Lung microvascular endothelial cell (primary cell): ENCODE measurements at places on chromosomes 1 and 21. TPM values are rescaled to one million over a fixed set of nuclear protein-coding genes. Genes with fewer than 3 reads are reported as not detected.
A peak's percentile ranks its signal among the peaks of the same experiment; 100 is the strongest.

The C1orf141 gene
- total RNA-seq, result not detected in 2 replicates

The BRDT gene
- not detected in 2 replicates for total RNA-seq

The CYP2J2 gene
- total RNA-seq, result under 0.01 and 0.20 TPM in 2 replicates

The TXLNA gene
- total RNA-seq, result 46.6 and 64.9 TPM in 2 replicates

The SERPINC1 gene
- not detected in 2 replicates for total RNA-seq

The OLIG2 gene
- total RNA-seq, result not detected in 2 replicates

The KRTAP7-1 gene
- not detected in 2 replicates for total RNA-seq

The TIAM1 gene
- under 0.01 and 0.22 TPM in 2 replicates for total RNA-seq

The GPX7 gene
- total RNA-seq, result 5.6 and 18.1 TPM in 2 replicates

The NCMAP gene
- total RNA-seq, result not detected in 2 replicates

The MUTYH gene
- 5.9 and 7.3 TPM in 2 replicates for total RNA-seq

The HES4 gene
- 23.3 and 24.8 TPM in 2 replicates for total RNA-seq

The FAM151A gene
- total RNA-seq, result not detected in 2 replicates

The EFCAB14 gene
- total RNA-seq, result 44.7 and 65.7 TPM in 2 replicates

DNA sequence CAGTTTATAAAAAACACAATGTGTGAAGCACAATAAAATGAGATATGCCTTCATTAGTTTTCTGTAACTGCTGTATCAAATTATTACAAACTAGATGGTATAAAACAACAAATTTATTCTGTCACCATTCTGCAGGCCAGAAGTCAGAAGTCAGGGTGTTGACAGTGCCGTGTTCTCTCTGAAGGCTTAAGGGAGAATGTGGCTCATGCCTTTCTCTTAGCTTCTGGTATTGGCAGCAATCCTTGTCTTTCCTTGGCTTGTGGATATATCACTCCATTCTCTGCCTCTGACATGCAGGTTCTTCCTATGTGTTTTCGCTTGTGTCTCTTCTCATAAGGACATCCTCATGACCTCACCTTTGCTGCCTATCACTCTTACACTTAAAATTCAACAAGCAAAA lies 10.1 kb downstream of the NEK7 start:
- DNase-seq, result no peak

GRCh38 chr1:3846541-3846940 lies 10.5 kb downstream of the CEP104 start:
- DNase-seq, result peak; percentile 37

GRCh38 chr1:54370287-54370989 lies 35.8 kb downstream of the SSBP3 start:
- no peak for DNase-seq

DNA sequence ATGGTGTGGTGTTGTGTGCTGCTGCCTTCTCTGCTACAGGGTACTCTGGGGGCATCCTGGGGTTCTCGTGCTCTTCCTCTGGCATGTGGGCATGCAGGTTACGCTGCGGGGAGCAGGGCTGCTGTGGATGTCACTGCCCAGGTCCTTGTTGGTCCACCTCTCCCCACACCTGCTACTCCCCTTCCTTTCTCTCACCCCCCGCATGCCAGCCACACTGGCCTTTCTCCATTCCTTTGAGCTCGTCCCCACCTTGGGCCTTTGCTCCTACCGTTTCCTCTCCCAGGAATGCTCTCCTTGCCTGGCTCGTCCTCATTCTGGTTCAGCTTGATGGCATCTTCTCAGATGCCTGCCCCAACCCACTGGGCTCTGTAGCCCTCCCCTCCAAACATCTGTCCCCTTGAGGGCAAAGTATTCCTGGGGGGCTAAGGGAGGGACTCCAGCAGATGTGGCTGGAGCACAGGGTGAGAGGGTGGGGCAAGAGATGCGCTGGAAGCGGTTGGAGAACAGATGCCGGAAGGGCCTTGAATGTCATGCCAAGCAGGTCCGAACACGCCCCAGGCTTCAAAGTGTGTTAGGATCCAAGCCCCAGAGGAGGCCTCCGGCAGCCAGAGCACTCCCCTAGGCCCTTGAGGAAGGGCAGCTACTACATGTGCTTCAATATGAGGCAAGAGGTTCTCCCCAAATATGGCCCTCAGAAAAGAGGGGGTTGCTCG lies 23.4 kb downstream of the DMRTB1 start:
- no peak for DNase-seq

DNA sequence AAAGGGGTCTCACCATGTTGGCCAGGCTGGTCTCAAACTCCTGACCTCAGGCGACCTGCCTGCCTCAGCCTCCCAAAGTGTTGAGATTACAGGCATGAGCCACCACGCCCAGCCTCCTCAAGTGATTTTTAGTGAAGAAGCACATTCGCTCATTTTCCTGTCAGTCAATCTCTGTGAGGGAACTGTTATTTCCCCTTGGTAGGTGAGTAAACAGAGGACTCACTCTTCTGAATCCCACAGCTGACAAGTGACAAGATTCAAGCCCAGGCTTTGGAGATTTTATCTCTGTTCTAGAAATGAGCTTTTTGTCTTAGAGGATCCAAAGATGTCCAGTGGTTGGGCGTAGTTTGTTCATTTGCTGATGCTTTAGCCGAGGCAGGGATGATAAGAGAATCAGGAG lies 43.9 kb upstream of the TACSTD2 start:
- peak; percentile 47 for DNase-seq

DNA sequence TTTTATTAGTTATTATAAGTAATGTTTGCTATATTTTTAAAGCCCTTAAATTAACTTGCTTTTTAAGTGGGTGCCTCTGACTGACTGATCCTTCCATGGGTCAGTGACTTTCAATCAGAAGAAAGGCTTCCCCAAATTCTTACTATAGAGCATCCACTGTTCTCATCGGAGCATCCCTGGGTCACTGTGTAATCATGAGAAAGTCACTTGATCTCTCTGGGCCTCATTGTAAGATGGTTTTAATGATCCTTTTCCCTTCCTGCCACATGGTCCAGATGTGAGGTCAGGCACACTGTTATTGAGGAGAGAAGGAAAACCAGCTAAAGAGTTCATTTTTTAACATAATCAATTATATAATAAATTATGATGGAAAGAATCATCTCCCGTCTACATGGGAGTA lies 11.0 kb upstream of the NBL1 start:
- no peak for DNase-seq

- DNase-seq, result peak; percentile 39
These were observed at the start of gene LAPTM5 for GRCh38 chr1:30757352-30758120. Gene LAPTM5 (minus strand): TSS chr1:30757774. CDS start chr1:30757745, 29 bp downstream.

DNA sequence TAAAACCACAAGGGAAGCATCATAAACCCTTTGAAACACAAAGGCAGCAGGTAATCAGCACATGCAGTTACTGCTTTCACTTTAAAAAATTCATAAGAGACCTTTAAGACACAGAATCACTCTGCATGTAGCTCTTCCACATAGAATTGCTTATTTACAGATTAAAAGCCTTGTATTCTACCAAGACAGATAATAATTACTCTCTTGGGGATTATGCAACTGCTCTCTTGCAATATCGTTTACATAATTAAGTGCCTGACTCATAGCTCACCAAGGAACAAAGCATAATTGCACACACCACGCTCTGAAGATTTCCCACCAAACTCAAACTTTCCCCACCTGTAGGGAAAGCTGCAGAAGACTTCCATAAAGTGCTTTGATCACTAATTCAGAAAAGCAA lies 87.9 kb downstream of the VAV3 start:
- no peak for DNase-seq

GRCh38 chr1:223350361-223350908 lies 13.5 kb downstream of the SUSD4 start:
- DNase-seq, result no peak

GRCh38 chr1:160193091-160193819 lies 2.9 kb downstream of the CASQ1 start:
- DNase-seq, result peak; percentile 90

DNA sequence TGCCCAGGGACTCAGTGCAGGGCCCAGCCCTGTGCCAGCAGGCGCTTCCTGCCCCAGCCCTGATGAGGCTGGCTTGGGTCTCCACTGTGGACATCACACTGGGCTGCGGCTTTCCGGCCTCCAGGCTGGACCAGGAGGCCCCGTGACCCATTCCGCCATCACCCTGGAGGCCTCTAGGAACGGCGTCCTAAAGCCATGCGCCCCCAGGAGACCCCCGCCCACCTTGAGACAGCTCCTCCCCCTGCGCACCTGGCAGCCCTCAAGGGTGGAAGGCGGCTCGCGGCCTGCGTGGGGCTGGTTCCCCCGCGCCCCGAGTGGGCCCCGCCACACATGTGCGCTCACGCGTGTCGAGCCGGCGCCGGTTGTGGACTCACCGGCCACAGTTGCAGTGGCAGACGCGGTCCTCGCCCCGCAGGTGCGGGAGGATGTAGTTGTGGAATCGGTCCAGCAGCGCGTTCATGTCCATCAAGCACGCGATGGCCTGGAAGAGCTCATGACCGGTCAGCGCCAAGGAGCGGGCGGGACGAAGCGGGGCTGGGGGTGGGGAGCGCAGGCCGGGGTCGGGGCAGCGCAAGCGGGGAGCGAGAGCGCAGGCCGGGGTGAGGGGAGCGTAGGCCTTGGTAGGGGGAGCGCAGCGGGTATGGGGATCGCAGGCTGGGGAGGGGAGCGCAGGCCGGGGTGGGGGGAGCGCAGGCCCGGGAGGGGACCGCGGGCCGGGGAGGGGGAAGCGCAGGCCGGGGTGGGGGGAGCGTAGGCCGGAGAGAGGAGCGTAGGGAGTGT lies 924 bp downstream of the TMEM240 start:
- peak; percentile 57 for DNase-seq

DNA sequence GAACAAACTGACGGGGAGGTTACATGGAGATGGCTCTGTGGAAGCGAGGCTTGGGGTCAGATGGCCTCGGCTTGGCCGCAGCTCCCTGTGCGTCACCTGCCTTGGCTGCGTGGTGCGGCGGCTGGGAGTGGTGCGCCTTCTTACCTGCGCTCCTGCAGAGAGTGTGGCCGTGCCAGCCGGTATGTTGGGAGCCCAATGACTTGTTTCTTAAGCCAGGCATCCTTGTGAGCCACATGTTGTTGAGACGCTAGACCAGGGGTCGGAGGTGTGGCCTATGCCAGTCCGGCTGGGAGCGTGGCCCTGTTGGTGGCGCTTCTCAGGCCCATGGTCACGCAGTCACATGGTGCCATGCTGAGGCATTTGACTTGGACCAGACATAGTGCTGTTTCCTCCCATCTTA lies 10.5 kb downstream of the SLX9 start:
- DNase-seq, result no peak

- no peak for DNase-seq
These were observed 213.2 kb upstream of the KIAA0040 start for GRCh38 chr1:175405766-175406165.

GRCh38 chr1:88519156-88519555 lies 164.9 kb upstream of the PKN2 start:
- DNase-seq, result no peak

DNA sequence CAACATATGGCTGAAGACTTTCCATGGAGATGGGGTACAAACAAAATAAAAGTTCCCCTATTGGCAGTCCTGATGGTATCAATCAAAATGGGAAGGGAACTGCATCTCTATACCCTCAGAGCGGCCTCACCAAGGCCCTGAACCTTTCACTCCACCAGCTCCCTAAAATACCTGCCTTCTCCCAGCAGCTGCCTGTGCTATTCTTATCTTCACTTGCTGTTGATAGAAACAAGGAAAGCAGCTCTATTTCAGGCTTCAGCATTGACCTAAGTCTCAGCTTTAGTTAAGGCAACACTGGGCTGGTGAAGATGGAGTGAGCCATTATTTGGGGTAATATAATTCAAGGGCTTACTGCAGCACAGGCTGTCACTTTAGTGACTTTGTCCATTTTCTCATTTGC lies 21.7 kb upstream of the PIGC start:
- no peak for DNase-seq

DNA sequence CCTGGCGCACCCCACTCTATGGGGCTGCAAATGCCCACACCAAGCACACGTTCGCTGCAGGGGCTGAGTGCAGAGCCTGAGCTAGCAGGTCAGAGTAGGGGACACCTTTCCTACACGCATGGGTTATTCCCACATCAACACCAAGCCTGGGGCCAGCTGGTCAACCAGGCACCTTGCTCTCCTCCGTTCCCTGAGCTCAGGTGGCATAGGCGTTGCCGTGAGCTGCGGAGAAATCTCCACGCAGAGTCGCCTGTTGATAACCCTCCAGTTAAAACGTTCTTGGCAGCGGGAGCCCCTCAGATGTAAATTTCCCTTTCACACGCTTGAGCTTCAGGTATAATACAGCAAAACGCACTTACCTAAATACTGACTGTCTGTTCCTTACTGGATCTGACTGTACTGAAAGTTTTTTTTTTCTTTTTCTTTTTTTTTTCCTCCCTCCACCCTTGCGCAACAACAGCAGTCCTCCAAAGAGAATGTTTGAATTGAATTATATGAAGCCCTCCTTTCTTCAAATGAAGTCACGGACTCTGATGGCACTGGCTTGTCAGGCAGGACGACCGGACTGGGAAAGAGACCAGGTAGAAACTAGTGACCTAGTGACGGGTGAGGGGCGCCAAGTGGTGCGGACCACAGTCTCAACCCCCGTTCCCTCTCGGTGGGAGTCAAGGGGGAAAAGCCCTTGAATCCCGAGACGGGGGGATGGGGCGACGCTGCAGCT lies 2.1 kb downstream of the BRINP3 start:
- DNase-seq, result no peak

- DNase-seq, result no peak
These were observed 76.2 kb upstream of the TMEM51 start for GRCh38 chr1:15077384-15077783.

DNA sequence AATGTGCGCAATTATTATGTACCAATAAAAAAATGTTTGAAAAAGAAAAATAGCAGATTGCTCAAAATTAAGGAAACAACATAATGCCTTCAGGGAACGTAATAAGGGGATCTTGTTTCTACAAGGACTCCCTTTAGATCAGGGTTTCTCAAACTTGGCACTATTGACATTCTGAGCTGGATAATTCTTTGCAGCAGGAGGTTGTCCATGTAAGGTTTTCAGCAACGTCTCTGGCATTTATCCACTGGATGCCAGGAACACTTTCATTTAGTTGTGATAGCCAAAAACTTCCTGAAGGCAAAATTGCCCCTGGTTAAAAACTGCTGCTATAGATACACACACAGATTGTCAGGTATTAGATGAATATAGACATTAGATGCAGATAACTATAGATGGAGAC lies 666.7 kb upstream of the ADAMTS5 start:
- no peak for DNase-seq

- peak; percentile 55 for DNase-seq
These were observed 124.2 kb upstream of the HNRNPU start for GRCh38 chr1:244988521-244988920.

GRCh38 chr1:2542246-2542915 lies 12.3 kb upstream of the HES5 start:
- no peak for DNase-seq

DNA sequence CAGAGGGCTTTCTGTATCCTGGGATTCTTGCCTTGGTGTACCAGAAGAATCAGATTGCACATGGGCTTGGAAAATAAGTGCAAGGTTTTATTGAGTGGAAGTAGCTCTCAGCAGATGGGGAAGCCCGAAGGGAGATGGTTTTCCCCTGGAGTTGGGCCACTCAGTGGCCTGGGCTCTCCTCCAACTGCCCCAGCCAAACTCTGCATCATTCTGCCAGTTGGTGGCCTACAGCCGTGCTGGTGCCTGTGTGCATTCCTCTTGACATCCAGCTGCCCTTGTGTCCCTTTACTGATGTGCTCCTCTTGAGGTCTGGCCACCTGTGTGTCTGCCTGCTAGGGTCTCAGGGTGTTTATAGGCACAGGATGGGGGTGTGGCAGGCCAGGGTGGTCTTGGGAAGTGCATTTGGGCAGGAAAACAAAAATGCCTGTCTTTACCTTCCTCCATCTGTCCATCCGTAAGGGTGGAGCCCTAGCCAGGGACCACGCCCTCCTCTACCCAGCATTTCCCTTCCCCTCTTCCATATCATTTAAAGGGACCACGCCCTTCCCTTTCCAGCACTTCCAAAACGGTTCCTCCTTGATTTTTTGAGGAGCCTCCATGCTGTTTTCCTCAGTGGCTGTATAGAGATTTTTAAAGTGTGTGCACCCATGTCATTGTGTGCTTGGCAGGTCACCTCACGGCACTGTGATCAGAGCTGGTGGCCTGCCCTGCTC lies 18.9 kb downstream of the SNAP47 start:
- peak; percentile 17 for DNase-seq

GRCh38 chr1:116164150-116164549 lies 53.0 kb downstream of the MAB21L3 start:
- peak; percentile 11 for DNase-seq
